ENCODE measurements at places on chromosomes 12 and 14.

GRCh38 chr14:99592933-99593753, 10.9 kb downstream of the CCDC85C start:
- DNase-seq: no peak

GRCh38 chr14:93981316-93982229, 5.2 kb upstream of the ASB2 start:
- no peak for DNase-seq

- no peak for DNase-seq
Measured at GRCh38 chr12:125243811-125244210, 178.6 kb downstream of the AACS start.

DNA sequence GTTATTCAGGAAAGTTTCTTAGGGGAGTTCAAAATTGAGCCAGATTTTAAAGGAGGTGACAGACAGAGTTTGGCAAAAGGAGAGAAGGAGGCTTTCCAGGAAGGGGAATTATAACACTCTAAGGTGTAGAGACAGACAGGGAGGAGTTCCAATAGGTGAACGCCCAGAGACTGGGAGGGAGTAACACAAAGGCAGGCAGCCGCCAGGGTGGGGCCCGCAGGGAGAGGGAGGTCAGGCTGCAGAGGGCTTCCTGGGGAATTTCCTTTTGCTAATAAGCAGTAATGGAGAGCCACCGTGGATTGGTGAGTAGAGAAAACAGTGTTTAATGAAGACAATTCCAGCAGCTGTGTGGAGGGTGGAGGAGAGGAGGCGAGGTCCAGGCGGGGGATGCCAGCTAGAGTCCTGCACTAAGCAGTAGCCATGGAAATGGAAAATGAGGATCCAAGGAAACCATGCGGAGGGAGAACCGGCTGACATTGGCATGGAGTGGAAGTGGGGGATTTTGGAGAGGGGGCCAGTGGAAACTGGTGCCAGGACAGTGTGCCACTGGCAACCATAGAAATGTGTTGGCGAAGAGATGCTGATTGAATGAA, 22.2 kb downstream of the GRIN2B start:
- no peak for DNase-seq

DNA sequence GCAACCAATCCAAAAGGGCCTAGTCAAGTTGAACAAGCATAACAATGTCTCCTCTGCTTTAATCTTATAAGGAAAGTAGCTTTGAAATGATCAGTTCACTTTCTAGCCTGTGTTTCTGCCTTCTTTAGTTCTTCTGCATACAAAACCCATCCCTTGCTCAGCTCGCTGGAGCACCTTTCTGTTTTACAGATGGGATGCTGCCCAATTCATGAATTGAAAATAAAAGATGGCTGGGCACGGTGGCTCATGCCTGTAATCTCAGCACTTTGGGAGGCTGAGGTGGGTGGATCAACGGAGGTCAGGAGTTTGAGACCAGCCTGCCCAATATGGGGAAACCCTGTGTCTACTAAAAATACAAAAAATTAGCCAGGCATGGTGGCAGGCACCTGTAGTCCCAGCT, 4.5 kb upstream of the RFC5 start:
- DNase-seq: no peak

DNA sequence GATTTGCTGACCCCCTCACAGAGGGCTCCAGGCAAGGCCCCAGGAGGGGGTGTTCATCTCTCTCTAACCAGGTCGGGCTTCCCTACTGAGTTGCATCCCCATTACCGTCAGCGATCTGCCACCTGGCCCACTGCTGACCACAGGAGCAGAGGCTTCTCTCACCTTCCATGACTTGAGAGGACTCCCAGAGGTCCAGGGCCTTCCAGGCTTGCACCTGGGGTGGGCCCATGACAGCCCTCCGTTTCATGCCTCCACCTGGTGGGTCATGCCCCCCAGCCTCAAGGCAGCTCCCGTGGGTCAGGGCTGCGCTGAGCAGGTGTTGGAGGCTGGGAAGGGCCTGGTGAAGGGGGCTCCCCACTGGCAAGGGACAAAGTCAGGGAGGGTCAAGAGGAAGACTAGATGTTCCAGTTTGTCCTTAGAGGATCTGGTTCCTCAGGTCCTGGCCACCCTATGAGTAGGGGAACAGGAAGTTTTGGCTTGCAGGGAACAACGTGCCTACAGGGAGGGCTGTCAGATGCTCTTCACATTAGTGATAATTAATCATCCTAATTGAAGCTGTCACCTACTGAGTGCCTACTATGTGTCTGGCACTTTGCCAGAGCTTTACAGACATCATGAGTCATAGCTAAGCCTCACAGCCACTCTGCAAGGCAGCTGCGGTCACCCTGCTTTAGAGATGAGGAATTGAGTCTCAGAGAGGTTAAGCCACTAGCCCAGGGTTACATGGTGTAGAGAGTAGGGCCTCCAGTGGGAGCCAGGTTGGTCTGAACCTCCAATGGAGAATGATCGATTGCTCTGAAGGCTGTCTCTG, 13.8 kb downstream of the NFKBIA start:
- no peak for DNase-seq

GRCh38 chr12:132881818-132882217, 5.6 kb downstream of the CHFR start:
- DNase-seq: no peak

DNA sequence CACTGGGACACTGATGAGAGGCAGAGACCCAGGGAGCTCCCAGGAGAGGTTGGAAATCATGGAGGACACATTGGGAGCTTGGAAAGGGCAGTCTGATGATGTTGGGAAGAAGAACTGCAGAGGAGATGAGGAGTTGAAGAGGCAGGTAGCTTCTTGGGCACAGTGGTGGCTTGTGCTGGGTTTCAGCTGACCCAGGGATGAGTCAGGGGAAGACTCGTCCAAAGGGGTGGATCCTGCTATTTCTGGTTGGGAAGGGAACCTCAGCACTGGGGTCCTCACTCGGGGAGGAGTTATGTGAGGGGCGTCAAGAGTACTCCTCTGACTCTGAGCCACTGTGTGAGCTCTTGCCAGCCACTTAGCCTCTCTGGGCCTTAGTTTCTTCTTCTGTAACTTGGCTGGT, 11.5 kb downstream of the ADCY4 start:
- no peak for DNase-seq

GRCh38 chr14:35117112-35117511, 4.7 kb downstream of the PPP2R3C start:
- no peak for DNase-seq

Measured in GM18507 (cell line).